H4 (cell line): ENCODE measurements at places on chromosomes 5 and 9. TPM values are rescaled to one million over a fixed set of nuclear protein-coding genes. Genes with fewer than 3 reads are reported as not detected.

DNA sequence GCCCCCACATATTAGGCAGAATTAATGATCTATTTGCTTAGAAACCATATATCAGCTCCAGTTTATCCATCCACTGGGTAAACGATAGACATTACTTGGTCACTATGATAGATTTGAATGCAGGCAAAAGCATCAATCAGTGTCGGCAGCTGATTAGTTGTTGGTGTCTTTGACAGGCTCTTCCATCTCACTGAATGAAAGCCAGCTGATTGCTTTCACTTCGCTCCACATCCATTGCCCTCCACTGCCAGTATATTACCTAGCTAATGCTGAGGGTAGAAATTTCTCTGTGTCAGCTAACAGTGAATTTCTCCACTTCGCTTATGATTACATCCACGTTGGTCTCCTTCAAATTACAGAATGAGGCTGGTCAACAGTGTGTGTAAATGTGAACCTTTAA, 821.3 kb upstream of the TYRP1 start:
- DNase-seq: no peak

DNA sequence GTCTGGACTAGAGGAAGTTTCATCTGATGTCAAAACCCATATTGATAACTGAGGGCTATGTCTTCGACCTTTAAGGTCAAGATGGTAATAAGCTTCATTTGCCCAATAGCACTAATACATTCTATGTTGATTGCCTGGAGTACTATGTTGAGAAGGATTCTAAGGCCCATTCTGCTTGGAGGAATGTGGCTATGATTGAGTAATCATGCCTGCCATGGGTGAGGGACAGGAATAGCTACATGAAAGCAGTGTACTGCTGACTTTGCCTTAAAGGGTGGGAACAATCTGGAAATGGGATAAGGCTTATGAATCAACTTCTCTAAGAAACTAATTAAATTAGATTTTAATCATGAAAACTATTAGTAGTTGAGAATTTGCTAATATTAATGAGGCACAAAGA, 13.6 kb downstream of the NNT start:
- DNase-seq: no peak

GRCh38 chr5:30592833-30593232, 600.7 kb upstream of the CDH6 start:
- no peak for DNase-seq

Gene SLC6A7
- not detected in 2 replicates for total RNA-seq

GRCh38 chr5:63963080-63963735, 963 bp upstream of the HTR1A start:
- DNase-seq: peak; percentile 40

Gene FSTL4
- total RNA-seq: 0.14 and 0.47 TPM in 2 replicates

DNA sequence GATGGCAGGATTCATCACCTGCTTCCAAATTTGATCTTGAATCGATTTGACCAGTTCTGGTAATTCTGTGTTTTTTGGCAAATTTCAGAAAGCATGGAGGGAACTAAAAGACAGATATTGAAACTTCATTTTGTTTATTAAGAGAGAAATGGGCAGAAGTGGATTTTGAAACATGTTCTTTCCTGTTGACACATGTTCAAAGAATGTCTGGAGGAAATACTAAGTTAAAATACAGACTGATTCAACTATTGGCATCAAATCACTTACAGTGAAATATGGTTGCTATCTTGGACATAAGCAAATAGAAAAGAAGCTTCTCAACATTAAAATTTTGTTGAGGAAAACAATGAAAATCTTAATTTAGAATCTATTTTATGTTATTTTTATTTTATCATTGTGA, 19.3 kb upstream of the GZMK start:
- DNase-seq: no peak

Gene IFNA5
- not detected in 2 replicates for total RNA-seq

- DNase-seq: no peak
Measured at GRCh38 chr5:115599502-115599901, 2.8 kb downstream of the TICAM2 start.
